RPMI8226 (cell line): ENCODE measurements at places on chromosomes 1 and 21.

DNA sequence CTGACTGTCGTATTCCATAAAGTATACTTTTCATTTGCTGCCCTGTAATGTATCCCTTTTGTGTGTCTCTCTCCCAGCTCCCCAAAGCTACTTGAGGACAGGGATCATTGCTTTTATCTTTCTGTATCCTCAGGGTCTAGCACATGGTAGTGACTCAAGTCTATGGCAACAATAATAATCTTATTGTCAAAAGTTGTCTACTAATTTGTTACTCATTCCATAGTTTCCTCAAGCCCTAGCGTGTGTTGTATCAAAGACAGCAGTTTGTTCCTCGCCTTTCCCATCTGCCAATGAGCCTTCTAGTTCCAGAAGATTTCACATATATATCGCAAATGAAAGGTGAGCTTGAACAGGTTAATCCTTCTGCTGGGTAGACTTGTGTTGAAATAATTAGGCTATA is 9.8 kb upstream of the SLC30A1 start:
- DNase-seq, result no peak

- DNase-seq, result no peak
These were observed 107.5 kb downstream of the NEK7 start for GRCh38 chr1:198264282-198264681.

- no peak for DNase-seq
These were observed 8.1 kb upstream of the PLEKHM2 start for GRCh38 chr1:15676010-15676409.

DNA sequence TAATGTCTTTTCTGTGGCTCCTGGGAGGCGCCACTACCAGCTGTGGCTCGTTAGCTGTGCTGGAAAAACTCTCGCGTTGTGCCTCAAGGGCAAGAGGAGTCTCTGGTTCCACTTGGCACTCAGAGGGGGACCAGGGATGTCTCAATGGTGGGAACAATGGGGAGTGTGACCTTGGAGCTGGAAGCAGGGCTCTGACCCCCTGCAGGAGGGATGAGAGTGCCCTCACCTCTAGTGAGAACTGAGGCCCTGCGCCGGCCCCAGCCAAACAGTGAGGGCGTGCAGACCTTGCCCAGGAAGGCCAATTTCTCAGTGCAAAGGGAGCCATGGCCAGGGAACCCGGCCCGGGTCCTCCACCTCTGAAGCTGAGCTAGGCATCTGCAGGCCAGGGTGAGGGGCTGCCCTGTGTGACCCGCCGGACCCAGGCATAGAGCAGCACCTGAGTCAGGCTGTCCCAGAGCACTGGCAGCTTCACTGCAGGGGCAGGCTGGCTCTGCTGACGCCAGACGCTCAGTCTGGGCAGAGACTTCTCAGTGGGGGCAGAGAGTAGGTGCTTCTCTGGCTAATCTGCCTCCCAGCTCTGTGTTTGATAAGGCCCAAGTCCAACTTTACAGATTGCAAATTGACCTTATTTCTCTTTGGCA is 1.8 kb downstream of the RD3 start:
- DNase-seq, result no peak

GRCh38 chr1:25836695-25837094 is 16.9 kb downstream of the MTFR1L start:
- DNase-seq, result no peak

DNA sequence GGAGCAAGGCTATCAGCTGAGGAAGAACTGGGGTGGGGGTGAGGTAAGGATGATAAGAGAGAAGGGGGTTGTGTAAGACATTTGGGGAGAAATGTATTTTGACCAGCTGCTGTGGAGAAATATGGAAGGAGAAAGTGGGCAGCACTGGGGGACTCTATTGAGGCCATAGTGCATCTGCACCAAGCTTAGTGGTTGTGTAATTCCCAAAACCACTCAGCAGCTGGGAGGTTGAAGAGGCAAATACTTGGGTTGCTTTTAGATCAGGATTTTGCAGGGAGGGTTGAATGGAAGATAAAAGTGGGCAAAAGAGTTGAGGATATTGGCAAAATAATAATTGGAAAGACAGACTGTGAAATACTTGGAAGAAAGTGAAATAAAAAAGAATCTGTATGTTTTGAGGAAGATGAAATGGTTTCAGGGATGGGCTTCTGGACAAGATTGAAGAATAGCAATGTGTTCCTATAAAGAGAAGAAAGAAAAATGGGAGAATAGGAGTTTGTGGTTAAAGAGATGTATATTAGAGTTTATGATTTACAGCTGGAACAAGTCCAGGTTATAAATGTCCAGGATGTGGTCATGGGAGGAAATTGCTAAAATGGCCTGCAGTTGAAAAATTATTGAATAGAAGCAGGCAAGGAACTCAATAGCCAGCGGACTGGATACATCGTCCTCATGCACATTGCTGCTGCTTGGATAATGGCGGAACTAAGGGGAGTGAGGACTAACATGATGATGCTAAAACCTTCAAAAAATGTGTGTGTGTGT is 162.7 kb downstream of the DNM3 start:
- no peak for DNase-seq
